ENCODE measurements at places on chromosomes 5 and 9.

- no peak for DNase-seq
Observed at GRCh38 chr5:151162776-151163175, 5.2 kb upstream of the ANXA6 start.

DNA sequence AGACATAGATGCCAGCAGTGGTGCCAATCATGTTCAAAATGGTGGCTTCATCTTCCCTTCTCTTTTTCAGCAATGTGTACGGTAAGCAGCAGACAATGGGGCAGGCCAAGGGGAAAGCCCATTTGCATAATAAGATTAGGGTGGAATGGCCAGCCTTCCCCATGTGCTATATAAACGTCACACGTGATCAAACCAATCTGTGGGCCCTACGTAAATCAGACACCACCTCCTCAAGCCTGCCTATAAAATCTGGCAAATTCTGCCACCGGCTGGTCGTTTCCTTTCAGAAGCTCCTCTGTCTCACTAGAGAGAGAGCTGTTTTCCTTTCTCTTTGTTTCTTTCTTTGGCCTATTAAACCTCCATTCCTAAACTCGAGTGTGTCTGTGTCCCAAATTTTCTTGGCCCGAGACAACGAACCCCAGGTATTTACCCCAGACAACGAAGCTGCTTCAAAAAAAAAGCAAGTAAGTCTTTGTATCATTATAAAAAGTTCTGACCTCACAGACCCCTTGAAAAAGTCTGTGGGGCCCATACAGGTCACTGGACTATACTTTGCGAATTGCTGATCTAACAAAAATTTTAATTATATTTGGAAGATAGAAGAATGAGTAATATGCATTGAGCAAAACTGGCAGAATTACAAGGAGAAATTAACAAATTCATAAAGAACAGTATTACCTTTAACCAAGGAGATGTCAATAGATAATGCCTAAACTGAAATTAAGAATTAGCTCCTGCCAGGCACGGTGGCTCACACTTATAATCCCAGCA lies 15.2 kb downstream of the ZBTB5 start:
- DNase-seq = no peak

DNA sequence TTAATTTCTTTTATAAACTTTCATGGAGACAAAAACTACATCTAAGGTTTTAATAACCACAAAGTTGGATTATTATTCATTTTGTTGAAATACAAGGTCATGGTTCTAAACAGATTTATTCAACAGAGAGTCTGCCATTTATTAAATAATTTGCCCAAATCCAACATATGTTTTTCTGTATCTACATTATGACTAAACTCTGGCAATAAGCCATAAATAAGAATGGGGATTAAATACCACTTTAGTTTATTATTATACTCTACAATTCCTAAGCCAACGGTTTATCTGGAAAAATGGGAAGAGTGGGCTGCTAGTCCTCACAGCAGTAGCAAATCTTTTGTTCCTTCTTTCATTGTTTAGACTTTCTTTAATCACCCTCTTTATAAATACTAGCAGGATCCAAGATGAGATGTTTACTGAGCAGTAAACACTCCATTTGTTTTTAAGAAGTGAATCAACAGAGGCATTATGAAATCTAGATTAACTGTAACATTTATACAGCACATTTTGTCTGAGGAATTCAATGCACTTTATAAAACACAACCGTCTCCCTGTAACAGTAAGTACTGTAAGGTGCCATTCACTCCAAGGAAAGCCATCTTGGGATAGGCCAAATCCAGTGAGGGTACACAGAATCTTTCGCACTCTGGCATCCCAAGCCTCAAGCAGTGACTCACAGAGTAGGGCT lies 89.7 kb downstream of the DROSHA start:
- DNase-seq = no peak

GRCh38 chr5:112329419-112330090 lies 89.5 kb downstream of the EPB41L4A start:
- no peak for DNase-seq

DNA sequence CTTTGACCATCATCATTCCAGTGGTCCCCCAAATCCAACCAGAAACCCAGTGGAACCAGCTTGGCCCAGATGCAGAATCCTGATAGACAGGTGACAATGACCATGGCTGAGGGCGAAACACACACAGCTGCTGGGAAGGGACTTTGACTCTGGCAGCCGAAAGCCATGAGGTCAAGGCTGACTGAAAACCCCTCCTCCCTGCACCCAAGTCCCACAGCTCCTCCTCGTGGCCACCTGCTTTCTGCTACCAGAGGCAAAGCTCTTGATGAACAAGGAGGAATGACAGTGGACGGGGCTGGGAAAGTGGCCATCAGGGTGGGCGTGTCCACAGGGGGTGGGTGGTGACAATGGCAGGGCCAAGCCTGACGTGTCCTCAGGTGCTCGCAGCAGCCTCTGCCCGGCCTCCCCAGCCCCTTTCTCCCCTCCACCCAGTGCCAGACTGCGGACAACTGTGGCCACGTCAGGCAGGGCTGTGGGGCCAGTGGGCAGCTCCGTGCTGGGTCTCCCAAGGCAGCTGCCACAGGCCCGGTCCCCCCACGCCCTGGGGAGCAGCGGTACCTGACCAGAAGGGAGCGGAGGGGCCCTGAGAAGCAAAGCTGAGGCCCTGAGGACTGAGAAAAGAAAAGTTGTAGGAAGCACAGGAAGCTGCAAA lies 30.8 kb upstream of the SARDH start:
- no peak for DNase-seq

GRCh38 chr5:61319388-61320146 lies 12.5 kb upstream of the ZSWIM6 start:
- DNase-seq = no peak

DNA sequence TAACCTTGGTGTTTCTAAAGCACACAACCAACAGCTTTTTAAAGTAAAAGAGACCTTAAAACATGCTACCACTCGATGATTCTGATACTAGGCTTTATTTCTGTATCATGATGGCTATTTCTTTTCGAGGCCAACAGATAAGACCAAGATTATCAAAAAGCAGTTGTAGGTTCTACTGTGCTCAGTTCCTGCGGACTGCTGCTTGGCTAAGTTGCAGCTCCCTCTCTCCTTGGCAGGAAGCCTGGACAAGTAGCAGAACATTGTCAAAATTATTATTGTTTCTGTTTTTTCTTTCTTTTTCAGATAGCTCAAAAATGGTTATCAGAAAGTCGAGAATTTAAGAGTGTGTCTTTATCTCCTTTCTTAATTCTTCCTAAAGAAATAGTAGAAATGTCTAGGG lies 607.6 kb downstream of the PTPRD start:
- DNase-seq = no peak

DNA sequence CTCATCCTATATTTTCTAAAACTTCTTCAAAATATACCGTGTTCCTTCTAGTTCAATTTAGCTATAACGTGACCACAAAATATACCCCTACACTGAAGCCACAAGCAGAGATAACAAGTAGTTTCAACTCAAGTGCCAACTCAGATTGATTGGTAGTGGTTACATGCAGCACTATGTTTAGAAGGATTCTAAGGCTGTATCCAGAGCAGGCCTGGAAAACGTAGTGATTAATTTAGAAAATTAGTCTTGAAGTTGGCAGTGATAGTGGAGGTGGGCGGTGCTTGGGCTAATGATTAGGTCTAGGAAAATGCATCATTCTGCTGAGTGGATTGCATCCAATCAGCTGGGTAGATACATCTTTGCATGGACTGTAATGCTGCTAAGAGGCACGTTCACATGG lies 61.5 kb downstream of the MAMDC2 start:
- DNase-seq = no peak

DNA sequence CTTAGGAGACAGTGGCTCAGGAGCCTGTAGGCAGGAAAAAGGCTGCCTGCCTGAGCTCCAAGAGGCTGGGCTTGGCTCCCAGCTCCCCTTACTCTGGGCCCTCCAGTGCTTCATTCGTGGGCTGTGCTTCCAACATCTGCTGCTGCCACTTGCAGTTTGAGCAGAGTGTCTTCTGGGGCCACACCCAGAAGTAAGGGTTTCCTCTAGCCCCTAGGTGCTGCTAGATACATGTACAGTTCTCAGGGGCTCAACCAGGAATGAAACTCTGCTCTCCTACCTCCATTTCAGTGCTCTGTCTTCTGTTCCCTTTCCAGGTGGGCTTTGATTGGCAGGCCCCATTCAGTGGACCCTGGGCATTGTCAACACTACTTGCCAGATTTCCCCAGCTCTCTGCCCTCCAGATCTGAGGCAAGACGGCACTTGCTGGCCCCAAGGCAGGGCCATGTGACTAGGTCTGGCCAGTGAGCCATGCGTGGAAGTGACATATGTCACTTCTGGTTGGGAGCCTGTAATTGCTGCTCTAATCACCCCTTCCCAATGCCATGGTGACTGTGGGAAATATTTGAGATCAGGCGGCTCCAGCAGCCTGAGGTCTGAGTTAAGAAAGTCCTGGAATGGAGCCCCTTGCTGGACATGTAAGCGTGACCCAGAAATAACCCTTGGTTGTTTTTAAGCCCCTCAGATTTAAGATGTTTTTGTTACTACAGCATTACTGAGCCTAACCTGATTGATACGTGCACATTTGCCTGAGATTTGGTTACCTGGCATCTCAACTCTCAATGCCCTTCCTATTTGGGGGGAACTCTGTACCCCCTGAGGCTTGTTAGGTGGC lies 9.4 kb upstream of the BOD1 start:
- no peak for DNase-seq

- no peak for DNase-seq
Observed at GRCh38 chr5:172691886-172692285, 50.8 kb downstream of the NEURL1B start.

DNA sequence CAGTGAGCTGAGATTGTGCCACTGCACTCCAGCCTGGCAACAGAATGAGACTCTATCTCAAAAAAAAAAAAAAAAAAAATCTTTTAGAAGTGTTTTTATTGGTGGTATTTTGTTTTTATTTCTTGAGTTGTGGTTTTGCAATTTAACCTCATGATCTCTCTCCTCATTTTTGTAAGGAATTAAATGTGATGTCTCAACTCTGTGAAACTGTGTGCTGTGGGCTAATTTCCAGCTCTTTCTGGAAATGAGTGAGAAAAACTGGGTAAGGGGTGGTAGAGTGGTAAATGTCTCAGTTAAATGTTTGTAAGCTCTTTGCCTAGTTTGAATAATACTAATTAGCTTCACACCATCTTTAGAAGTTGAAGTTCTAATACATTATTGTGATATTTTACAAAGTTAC lies 29.0 kb downstream of the ACO1 start:
- no peak for DNase-seq

GRCh38 chr9:110615498-110615897 lies 36.0 kb upstream of the SVEP1 start:
- no peak for DNase-seq

- DNase-seq = no peak
Observed at GRCh38 chr5:40386289-40386688, 293.4 kb upstream of the PTGER4 start.

- DNase-seq = no peak
Observed at GRCh38 chr9:130780415-130780814, 54.6 kb upstream of the ABL1 start.

DNA sequence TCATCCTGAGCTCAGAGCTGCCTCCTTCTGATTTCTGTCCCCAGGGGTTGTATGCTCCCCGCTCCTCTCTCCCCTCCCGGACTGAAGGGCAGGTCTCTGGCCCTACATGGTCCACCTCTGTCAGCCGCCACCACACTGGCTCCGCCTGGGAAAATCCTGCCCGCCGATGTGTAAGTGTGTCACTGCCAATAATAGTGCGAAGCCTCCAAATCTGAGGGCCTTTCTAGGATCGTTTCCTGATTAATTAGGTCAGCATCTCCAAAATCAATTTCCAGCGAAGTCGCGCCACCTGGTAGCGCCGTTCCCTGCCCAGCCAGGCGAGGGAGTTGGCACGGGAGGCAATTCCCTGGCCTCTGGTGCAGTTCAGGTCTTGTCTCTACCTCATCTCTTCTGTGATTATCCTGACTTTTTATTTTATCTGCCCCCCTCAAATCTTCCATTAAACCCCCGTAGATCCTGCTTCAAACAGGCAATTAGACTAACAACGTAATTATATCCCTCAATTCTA lies 73.5 kb downstream of the ZNF618 start:
- no peak for DNase-seq

DNA sequence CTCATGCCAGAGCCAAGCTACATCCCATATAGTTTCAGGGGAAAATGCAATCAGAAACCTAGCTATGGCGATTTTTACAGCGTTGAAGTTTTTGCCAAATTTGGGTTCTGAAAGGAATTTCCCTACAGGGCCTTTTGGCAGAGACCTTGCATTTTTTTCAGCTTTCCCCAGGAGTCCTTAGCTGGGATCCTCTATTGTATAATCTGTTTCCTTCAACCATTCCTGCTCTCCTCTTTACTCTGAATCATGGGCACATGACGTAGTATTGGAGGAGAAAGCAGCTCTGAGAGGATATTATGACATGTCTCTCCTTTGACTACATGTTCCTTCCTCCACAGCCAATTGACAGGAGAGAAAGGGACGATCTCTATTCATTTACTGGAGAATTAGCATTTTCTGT lies 118.5 kb upstream of the ERCC6L2 start:
- no peak for DNase-seq
